Fibroblast of mammary gland (primary cell): ENCODE measurements at places on chromosomes 12 and 14.

DNA sequence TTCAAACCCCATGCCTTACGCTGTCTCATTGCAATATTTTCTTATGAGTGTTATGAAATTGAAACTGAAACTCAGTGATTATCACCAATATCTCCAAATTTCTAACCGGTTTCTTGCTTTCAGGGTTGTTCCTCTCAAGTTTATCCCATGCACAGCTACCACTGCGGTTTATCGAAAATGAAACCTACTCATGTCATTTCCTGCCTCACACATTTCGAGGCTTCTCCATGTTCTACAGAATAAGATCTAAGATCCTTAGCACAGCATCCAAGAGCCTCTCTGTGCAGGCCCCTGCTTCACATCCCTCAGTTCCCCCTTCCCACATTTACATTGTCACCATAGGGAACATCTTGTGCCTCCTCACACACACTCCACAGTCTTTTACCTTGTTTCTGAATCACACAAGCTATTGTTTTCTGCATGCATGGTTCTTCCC, 45.5 kb upstream of the FAR2 start:
- DNase-seq = no peak

DNA sequence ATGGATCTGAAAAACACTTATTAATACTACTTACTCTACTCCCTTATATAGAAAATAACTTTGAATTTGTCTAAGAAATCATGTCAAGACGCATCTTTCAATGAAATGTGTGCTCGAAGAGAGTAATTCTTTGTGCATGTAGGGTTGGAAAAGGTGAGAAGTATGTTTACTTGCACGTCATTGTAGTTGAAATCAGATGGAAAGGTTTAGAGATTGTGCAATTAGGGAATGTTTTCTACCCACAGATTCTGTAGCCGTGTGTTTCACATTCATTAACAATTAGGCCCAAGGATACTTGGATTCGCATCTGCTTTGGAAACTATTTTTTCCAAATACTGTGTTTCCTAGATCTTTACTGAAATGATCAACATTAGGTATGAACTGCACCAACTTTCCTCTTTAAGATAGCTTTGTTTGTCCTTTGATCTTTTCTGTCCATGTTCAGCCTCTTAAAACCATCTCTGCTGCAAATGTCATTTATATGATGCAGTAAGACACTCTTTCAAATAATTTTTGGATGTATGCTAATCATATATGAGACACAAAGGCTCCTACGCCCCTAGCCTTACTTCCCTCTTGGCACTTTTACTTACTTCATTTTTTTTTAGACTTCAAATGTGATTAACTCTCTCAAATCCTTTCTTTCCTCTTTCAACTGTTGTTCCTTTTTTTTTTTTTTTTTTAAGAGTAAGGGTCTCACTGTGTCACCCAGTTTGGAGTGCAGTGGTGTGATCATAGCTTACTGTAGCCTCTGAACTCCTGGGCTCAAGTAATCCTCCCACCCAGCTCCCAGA, 58.0 kb upstream of the PSMA6 start:
- peak; percentile 82 for DNase-seq

GRCh38 chr14:91377700-91378652, 39.6 kb downstream of the CCDC88C start:
- no peak for DNase-seq

GRCh38 chr12:62192180-62192902, 67.9 kb upstream of the USP15 start:
- DNase-seq = peak; percentile 84

- DNase-seq = no peak
Measured at GRCh38 chr12:55716582-55716957, 724 bp downstream of the BLOC1S1 start.

- no peak for DNase-seq
Measured at GRCh38 chr12:98228683-98229539, 286.5 kb upstream of the TMPO start.

DNA sequence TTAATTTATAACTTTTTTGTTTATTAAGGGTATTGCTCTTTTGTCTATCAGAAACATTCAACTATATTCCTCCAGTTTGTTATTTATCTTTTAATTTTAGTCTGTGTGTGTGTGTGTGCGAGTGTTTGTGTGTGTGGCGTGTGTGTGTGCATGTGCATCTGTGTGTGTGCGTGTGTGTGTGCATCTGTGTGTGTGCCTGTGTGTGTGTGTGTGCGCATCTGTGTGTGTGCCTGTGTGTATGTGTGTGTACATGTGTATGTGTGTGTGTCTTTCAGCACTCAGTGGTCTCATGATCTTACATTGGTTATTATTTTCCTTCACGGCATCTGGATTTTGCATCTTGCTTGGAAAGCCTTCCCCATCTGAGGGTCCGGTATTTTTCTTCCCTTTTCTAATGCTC, 281.1 kb upstream of the RTL1 start:
- DNase-seq = no peak

GRCh38 chr14:103021684-103022001, 35.7 kb downstream of the CDC42BPB start:
- no peak for DNase-seq
